ENCODE measurements at places on chromosomes 2 and 18.

- DNase-seq = no peak
Measured at GRCh38 chr18:55880617-55881016, 292.6 kb upstream of the TCF4 start.

- DNase-seq = no peak
Measured at GRCh38 chr2:137870682-137871081, 93.6 kb upstream of the HNMT start.

DNA sequence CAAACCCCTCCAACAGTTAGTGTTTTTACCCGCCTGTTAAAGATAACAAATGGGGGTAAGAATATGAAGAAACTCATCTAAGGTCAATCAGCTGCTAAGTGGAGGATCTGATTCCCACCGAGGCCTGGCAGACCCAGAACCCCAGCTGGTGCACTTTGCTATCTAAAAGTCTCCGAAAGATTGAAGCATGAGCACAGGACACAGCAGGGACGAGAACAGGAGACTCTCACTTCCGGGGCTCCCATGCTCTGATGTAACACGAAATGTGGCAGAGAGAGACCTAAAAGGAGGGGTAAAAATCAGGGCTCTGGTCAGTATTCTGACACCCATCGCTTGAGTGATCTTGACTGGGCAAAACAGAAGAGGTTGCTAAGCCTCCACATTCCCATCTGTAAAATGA is 119.7 kb downstream of the PDCL3 start:
- no peak for DNase-seq

- DNase-seq = no peak
Measured at GRCh38 chr2:113025737-113026136, 20.5 kb downstream of the IL36A start.

DNA sequence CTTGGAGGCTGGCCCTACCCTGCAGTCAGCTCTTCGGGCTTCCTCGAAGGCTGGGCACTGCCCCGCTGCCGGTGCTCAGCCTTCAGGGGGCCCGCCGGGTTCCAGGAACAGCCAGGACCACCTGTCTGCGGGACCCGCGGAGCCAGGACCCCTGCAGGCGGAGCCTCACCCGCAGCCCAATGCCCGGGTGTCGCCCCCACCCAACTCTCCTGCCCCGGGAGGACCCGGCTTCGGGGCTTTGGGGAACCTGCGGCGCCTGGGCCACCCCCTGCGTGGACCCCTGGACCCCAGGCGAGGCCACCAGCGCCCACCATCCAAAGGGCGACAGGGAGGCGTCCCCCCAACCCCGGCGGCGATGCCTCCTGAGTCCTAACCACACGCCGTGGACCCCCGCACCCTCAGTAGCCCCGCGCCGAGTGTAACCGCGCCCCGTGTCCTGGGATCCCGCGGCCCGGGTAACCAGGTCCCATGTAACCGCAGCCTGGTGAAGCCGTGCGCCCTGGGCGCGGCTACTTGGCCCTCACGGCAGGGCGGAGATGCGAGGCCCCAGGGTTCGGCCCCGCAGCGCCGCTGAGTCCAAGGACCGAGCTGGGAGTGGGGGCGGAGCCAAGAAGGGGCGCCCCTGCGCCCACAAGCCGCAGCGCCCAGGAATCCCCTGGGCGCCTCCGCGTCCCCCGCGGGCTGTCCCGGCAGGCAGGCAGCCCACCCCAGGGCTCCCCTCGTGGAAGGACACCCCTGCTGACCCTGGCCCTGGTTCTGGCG is 11.0 kb upstream of the UBE2F start:
- no peak for DNase-seq

DNA sequence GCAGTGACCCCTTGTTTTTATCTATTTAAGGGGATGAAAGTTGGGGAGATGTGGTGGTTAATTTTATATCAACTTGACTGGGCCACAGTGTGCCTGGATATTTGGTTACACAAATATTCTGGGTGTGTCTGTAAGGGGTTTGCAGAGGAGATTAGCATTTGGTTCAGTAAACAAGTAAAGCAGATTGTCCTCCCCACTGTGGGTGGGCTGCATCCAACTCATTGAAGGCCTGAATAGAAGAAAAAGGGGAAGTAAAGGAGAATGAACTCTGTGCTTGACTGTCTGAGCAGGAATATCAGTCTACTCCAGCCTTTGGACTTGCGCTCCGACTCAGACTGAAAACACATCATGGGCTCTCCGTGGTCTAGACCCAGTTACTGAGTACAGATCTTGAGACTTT is 80.9 kb downstream of the GCA start:
- DNase-seq = no peak

GRCh38 chr2:41854227-41854626 is 193.6 kb upstream of the PKDCC start:
- no peak for DNase-seq

DNA sequence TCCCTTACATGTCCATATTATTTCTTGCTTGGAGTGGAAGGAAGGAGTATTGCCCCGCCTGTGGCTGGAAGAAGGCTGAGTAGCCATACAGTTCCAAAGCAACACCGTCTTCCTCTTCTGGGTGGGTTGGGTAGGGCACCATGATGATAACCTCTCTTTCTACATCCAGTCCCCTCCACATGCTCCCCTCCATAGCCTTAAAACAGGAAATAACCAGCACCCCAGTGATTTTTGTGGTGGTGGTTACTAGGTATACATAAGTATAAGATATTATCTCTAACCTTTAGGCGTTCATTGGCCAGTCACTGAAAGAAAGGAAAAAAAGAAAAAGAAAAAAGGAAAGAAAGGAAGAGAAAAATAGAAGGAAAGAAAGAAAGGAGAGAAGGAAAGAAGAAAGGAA is 63.1 kb downstream of the CXCR4 start:
- no peak for DNase-seq

DNA sequence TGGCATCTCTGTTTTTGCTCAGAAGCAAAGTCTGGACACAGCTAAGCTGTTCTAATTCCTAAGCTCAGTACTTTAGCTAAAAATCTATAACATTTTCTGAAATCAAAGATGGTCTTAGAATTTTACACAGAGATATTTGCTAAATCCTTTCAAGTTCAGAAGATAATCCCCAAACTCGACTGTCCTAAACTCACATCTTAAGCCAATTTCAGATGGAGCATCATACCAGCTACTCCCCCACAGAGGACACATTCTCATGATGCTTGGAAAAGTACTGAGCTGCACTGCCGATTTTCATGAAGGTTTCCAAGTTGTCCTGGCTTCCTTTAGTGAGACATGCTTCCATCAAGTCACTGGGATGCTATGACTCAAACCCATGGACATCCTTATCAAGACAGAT is 535.5 kb downstream of the SUCLG1 start:
- DNase-seq = no peak

- DNase-seq = no peak
Measured at GRCh38 chr2:165787334-165787733, 6.7 kb downstream of the GALNT3 start.

DNA sequence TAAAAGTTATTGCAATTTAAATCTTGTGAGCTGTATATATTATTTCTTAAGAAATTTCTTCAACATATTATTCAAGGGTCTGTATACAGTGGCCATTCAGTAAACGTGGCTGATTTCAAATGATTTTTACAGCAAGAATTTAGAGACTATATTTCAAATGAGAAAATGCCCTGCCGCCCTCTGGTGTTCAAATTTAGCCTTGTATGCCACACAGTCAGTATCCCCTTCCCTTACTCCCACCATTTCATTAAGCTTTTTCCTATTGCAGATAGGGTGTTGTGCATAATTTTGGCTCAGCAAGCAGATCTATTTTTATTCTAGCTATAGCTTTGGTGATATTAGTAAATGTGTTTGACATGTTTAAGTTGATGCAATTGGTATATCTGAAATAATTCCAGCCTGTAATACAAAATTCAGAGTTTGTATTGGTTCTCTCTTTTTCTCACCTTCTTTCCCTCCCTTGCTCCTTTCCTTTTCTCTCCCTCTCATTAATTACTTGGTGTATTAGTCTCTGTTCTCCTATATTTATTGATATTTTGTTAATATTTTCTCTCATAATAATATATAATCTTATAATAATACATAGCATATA is 22.8 kb upstream of the SCN7A start:
- DNase-seq = no peak

- no peak for DNase-seq
Measured at GRCh38 chr18:79797518-79798345, at the start of gene KCNG2. Gene KCNG2, plus strand, starts transcription at chr18:79797938. Its CDS starts 65,730 bp downstream, at chr18:79863668.

DNA sequence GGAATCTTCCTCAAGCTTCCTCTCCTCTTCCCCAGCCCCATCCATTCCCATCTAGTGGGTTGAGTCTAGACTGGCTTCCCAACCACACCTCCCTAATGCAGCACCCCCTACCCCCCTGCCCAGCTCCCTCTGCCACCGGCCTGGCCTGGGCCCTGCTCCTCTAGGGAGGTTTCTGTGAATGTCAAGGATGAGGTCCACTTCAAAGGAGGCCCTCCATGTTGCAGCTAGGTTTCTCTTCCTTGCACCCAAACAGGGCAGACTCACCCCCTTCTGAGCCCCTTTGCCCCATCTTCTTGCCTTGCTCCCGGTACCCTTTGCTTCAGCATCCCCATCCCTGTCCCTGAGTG is 18.3 kb downstream of the EMX1 start:
- no peak for DNase-seq

DNA sequence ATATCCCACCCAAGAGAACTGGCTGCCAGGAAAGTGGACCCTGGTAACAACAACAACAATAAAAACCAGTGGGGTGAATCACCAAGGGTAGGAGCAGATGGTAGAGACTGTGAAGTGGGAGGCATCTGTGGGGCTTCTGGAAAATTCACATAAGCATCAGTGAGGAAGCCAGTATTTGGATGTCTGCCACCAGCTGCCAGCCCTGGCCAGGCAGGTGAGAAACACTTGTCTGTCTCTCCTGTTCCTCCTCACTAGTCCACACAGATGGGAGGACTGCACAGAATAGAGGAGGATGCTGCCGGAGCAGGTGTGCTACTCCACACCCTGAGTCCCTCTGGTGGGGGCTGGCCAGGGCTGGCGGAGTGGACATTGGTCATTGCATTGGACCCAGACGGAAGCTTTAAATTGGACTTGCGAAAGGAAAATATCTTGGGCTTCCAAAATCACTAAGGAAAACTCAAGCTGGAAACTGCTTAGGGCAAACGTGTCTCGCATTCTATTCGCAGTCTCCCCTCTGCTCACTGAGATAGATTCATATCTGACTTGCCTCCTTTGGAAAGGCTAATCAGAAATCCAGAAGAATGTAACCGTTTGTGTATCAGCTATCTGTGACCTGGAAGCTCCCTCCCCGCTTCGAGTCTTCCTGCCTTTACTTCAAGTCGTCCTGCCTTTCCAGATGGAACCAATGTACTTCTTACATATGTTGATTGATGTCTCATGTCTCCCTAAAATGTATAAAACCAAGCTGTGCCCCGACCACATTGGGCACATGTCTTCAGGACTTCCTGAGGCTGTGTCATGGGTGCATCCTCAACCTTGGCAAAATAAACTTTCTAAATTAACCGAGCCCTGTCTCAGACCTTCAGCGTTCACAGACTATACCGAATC is 69.1 kb downstream of the NAB1 start:
- no peak for DNase-seq

DNA sequence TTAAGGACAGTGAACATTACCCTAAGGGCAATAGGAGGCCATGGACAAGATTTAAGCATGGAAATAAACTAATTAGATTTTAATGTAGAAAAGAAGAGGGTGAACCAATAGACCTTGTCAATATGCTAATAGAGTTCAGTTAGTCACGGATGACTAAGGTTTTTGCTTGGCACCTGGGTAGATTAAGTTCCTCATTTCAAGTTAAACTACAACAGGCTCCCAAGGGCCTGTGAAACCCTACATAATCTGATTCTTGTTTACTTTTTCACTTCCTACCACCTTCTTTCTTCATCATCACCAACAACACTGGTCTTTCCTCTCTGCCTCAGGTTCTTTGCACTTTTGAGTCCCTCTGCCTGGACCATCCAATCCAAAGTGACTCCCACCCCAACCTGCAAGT is 14.8 kb downstream of the SP110 start:
- no peak for DNase-seq

DNA sequence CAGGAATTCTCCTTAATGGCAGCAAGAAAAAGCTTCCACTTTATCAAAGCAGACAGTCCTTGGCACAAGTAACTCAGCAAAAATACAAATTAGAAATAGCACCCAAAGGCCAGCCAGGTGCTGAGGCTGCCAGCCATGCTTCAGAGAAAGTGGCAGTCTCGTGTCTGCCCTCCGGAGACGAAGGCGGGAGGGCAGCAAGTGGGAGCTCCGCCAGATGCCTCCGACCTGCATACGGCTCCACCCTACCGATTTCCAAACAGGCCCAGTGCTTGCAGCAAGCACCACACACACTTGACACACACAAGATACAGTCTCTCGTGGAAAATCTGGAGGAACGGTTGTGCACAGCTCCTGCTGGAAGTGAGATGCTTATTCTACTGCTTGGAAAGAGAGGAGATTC is 134.9 kb upstream of the REV1 start:
- no peak for DNase-seq

DNA sequence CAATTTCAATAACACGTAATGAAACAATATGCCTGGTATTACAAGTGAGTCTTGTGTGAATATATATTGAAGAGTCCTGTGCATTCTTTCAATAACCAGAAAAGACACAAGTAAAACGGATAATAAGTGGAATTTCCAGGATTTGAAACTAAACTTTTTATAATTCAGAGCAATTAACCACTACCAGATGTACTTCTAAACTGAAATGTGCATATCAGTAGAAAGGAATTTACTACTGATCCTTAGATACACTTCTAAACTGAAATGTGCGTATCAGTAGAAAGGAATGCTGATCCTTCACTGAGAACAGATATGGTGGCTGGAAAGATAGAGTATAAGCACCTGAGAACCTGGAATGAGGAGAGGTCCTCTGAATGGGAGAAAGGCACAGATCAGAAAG is 470.9 kb upstream of the SPHKAP start:
- no peak for DNase-seq

GRCh38 chr2:234996069-234996940 is 44.5 kb downstream of the SH3BP4 start:
- DNase-seq = no peak

DNA sequence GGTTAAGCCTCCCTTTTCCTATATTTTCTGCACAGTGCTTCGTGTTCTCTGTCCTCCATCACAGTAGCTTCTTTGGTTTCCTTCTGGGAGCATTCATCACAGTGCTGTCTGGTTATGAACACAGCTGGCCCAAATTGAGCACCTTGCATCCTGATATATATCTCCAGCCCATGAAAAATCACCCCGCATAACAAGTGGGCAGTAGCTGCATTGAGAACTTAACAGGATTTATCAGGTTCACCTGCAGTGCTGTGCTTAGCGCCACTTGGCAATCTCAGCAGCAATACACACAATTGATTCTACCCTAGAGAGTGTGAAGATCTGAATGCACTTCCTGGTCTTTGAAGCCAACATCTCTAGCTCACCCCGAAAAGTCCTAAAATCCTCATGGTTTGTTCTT is 408.0 kb downstream of the RNF144A start:
- DNase-seq = no peak

- DNase-seq = no peak
Measured at GRCh38 chr2:164981217-164981990, 26.1 kb upstream of the SLC38A11 start.

GRCh38 chr2:205089958-205090357 is 544.7 kb downstream of the PARD3B start:
- no peak for DNase-seq

GRCh38 chr18:13048061-13048595 is 57.0 kb downstream of the CEP192 start:
- DNase-seq = no peak

GRCh38 chr2:226227341-226227740 is 572.3 kb downstream of the IRS1 start:
- no peak for DNase-seq
